ENCODE measurements at places on chromosomes 16 and 17.
A peak's percentile ranks its signal among the peaks of the same experiment; 100 is the strongest.

GRCh38 chr16:3872216-3872895, 8.2 kb downstream of the CREBBP start:
- DNase-seq, result no peak

- DNase-seq, result peak; percentile 88
These were observed 7.4 kb downstream of the KDM6B start for GRCh38 chr17:7841396-7841914.

- no peak for DNase-seq
These were observed 6.0 kb downstream of the C1QTNF8 start for GRCh38 chr16:1089822-1090619.

GRCh38 chr17:36938566-36939051, 1.3 kb downstream of the LHX1 start:
- DNase-seq, result no peak

GRCh38 chr16:31186930-31187807, 7.2 kb downstream of the FUS start:
- no peak for DNase-seq

GRCh38 chr16:89961920-89962319, 13.4 kb downstream of the DEF8 start:
- no peak for DNase-seq

DNA sequence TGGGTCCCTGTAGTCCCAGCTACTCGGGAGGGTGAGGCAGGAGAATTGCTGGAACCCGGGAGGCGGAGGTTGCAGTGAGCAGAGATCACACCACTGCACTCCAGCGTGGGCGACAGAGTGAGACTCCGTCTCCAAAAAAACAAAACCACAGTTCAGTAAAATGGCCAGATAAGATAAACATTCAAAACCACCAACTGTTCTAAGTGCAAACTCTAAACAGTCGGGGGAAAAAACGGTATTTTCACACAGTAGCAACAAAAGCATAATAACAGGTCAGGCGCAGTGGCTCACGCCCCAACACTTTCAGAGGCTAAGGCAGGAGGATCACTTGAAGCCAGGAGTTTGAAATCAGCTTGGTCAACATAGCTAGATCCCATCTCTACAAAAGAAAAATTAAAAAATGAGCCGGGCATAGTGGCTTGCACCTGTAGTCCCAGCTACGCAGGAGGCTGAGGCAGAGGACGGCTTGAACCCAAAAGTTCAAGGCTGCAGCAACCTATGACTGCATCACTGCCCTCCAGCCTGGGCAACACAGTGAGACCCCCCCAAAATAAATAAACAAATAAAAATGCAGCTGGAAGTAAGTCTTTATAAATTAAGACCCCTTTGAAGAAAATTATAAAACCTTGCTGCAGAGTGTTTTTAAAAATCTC, 10.8 kb upstream of the HASPIN start:
- no peak for DNase-seq

DNA sequence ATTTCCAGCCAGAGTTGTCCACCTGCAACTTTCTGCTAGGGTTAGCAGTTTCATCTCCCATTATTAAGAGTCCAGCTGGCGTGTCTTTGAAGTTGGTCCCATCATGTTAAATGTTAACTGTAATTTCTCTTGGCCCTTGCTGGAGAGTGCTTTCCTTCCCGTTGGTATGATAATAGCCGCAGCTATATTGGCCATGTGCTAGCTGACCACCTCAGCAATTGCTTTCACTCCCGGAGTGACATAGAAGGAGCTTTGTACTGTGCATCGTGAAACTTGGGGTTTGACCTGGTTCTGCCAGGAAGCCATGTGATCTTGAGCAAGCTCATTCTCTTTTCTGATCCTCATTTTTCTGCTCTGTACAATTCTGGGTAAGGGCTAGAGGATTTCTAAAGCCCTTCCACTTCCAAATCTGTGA, 81.0 kb upstream of the TBX2 start:
- DNase-seq, result no peak

GRCh38 chr17:14950216-14950615, 314.9 kb downstream of the PMP22 start:
- no peak for DNase-seq

DNA sequence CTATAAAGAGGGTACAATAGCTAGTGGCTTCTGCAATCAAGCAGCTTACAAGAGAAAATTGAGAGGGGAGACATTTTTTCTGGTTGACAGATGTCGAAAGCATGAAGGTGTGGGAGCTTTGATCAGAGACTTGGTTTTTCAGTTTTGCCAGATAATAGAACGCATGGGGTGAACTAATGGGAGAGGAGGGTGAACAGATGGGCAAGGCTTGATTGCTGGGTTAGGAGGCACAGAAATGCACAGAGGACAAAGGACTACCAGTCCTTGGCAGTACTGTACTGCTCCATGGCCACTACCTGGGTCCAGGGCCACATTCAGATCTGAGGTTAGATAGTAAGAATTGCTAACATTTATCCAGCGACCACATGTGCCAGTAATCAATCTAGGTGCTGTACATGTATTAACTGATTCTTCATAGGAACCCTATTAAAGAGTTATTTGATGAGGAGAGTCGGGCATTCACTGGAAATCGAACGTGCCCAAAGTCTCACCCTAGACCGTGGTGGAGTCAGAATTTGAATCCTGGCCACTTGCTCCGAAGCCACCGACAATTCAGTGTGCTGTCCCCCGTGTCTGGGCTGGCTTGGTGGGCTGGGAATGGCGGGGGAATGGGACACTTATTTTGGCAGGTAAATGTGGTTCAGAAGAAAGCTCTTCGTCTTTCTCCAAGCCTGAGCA, 873 bp upstream of the KSR1 start:
- DNase-seq, result no peak

- DNase-seq, result no peak
These were observed 42.7 kb upstream of the ICAM2 start for GRCh38 chr17:64063088-64063487.

DNA sequence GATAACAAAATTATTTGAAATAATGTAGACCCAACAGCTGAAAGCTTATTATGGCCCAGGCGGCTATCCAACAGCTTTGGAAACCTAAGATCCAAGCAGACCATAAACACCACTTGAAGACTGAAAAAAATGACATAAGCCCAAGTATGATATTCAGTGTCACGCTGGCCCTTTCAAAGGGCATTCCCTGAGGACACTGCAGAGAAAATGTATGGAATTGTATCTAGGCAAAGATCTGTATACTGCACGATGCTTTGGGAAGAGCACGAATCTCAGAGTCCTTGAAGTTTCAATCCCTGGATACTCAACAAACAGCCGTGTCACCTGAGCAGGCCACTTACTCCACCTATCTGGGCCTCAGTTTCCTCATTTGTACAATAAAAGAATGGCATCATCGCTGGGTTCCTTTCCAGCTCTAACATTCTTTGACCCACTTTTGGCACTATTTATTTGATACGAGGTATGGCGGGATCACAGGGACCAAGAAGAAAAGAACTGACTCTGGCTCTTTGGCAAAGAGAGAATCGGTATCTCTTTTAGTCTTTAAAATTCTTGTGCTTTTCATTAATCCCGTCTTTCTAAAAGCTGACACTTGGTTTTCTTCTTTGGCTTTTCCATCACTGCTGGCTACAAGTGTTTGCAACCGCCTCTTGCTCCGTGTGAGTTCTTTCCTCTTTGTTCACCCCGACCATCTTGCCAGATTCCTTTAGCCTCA, 1.2 kb downstream of the STAT5B start:
- DNase-seq, result no peak

DNA sequence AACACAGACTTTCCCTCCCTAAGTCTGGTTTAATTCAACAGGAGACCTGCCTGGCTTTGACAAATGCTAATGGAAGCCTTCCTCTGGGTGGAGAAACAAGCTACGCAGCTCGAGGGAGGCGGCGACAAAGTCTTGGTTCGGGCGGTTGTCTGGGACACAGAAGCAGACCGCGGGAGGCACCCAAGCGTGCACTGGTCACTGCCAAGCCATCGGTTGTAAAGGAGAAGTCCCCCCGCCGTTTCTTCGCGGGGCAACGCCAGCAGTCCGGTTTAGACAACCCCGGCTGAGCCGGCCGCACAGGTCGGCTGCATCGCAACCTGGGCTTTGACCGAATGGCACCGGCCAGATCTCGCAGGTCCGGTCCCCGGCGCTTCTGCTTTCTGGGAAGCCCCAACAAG, 586 bp downstream of the GLYR1 start:
- peak; percentile 31 for DNase-seq

GRCh38 chr17:77535435-77535834, 394.7 kb downstream of the SEC14L1 start:
- DNase-seq, result no peak

- no peak for DNase-seq
These were observed 695.9 kb upstream of the CDH8 start for GRCh38 chr16:62732092-62732491.

DNA sequence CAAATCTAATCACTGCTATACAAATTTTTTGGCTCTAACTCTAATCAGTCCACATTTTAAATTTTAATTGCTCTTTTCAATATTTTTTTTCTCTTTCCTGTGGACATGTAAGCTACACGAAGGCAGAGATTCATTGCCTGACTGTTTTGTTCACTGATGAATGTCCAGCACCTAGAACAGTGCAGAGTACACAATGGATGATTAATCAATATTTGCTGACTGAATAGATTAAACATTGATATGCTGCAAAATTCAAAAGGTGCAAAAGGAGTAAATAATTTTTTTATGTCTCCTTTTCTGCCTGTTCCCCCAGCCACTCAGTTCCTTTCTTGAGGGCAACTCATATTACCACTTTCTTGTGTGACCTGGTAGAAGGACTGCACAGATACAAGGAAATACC, 32.8 kb downstream of the SCNN1B start:
- no peak for DNase-seq

DNA sequence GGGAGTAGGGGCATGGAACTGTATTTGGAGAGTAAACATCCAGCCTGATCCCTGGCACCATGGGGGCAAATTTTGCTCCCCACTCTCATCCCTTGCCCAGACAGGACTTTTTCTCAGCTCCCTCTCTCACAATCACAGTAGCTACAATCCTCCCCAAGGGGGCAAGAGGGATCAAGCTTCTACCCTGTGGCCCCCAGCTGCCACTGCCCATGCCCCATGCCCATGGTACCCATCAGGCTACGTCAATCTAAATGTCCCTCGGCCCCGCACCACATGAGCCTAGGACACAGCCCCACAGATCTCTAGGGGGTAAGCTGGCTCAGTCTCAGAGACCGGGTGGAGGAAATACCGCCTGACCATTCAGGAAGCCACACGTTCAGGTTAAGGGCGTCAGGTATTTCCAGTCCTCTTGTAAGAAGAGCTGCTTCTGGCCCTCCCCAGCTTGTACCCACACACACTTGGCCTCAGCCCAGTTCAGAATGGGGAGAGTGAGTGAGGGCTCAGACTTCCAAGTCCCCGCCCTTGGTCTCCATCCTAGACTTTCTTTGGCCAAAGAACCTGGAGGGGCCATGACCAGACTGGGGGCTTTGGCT, 1.8 kb downstream of the CACNB1 start:
- DNase-seq, result no peak

DNA sequence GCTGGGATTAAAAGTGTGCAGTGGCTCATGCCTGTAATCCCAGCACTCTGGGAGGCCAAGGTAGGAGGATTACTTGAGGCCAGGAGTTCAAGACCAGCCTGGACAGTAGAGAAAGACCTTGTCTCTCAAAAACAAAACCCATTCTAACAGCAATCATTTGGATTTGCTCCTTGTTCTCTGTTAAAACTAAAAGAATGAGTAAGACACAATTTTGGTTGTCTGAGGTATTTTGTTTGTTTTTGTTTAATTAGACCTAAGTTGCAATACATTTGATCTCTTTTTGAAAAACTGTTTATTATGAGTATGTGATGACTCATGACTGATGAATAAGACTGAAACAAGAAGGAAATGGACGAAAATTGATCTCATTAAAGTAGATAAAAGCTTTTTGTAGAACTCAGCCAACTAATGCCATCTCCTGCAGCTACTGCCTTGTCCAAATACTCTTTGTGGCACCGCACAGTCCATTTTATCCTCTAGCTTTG, 29.0 kb downstream of the GLG1 start:
- peak; percentile 14 for DNase-seq

- no peak for DNase-seq
These were observed 6.0 kb downstream of the TBC1D24 start for GRCh38 chr16:2480948-2481347.

DNA sequence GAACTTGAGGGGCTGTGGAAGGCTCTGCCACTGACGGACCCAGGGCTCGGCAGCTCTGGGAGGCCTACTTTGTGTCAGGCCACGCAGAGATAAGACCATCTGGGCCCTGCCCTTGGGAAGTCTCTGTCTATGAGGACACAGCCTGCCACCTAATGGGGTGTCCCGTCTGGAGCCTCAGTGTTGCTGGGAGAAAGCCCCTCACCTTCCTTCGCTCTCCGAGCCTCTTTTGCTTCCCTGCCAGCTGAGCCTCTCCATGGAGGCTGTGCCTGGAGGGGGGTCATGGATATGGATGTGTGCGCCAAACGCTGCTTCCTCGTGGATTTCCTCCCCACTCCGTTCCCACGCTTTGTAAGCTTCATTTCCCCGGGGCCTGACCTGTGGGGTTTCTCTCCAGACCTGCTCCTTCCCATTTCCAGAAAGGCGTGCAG, 228.8 kb downstream of the SEC14L1 start:
- no peak for DNase-seq

GRCh38 chr17:34680151-34680550, 100.8 kb downstream of the TMEM132E start:
- DNase-seq, result no peak

- no peak for DNase-seq
These were observed 177.2 kb downstream of the ABCC12 start for GRCh38 chr16:47978491-47979163.

DNA sequence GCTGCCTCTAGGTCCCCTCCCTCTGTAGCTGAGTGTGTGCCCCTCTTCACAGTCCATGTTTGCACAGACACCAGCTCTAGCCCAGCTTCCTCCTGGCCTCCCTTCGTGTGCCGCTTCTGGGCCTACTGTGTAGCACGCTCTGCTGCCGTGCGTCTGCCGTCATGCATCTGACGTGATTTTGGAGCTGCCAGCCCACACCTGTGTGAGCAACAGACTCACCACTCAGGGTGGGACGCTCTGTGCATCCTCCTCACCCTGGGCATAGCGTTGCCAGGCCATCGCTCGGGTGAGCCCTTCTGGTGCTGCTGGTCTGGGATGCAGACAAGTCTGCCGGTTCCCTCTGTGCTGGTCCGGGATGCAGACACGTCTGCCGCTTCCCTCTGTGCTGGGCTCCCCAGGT, 39.4 kb upstream of the ZNF750 start:
- no peak for DNase-seq

DNA sequence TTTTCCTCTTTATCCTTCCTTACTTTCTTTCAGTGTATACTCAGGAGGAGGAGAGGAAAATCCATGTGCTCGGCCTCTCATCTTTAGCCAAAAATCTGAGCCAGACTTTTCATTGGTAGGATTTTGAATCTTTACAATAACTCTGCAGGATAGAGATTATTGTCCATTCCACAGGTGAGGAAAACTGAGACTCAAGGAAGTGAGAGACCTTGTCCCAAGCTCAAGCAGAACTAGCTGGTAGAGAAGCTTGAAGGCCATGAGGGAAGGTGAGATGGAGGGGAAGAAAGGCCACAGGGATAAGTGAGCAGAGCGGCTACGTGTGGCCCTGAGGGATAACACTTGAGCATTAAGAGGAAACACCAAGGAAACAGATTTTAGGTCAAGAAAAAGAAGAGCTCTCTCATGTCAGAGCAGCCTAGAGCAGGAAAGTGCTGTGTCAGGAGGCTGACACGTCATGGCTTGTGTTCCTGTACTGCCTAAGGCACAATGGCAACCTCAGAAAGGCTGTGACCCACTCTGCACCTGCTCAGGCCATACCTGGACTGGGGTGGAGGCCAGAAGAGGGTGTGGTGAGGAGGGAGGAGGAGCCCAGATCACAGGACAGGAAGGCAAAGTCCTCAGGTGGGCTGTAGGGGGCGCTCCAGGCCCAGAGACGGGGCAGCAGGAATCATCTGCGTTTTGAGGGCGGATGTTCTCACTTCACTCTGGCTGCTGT, 11.9 kb downstream of the MT4 start:
- peak; percentile 20 for DNase-seq

GRCh38 chr17:37488009-37488604, 1.6 kb upstream of the DUSP14 start:
- DNase-seq, result peak; percentile 93

Data from stromal cell of bone marrow (primary cell).